ENCODE measurements at places on chromosomes 6 and 20.

DNA sequence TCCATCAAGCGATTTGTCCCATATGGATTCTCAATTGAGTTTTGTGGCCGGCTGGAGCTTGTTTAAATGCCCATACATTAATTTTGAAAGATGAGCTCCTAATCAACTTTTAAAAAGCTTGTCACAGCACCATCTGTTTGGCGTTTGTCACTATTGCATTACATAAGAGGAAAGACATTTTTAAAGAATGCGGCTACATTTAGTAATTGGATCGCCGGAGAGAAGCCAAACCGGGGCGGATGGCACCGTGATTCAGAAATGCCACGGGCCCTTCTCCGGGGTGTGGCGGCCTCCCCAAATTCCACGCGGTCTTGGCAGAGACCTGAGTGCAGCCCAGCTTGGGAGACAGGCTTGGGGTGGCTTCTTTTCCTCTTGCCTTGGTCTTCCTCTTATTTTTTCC is 67.7 kb upstream of the ZNFX1 start:
- no peak for DNase-seq

- no peak for DNase-seq
These were observed 62.4 kb downstream of the NCOA7 start for GRCh38 chr6:125853168-125853567.

DNA sequence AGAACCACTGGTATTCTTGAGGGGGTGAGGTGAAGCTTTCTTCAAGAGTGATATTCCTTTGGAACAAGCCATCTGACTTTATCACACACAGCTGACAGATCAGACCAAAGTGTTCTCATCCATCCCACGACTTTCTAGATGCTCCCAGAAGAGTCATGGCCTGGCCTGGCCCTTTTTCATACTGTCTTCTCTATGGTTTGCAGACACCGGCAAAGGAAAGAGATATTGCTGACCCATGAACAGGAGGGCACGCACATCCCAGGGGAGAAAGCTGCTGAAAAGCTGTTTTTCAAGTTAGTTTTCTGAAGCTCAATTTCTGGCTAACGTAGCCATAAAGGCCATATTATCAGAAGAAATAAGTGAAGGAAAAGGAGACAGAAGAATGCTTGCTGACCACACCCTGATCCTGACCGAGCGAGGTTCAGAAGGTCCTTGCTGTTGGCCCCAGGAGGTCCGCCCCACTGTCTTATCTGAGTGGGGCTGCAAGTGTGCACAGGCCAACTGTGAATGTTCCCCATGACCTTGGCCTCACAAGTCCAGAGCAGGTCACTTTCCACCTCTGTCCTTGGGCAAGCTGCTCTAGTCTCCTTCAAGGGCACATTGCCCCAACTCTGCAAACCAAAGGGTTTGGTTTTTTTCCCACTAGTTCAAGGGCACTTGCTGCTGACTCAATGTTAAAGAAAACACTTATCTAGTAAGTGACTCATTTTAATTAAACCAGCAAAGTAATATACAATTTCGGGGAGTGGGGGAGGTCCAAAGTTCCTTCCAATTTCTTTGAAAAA is 2.0 kb downstream of the ACSS1 start:
- DNase-seq: peak; percentile 7

DNA sequence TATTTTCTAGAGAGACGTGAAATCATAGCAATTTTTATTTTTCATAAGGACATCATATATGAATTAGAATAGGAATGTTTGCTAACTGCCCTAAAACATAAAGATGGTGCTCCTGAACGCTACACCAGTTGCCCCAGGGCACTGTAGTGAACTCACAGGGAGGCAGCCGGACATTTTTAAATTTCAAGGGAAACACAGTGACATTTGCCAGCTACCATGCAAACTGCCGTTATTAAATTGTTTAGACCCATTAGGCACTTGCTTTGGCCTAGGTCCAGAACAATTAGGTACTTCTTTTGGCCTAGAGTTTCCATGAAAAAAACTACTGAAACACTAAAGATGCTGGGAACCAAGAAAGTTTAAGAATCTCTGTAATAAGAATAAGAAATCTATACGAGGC is 24.9 kb upstream of the CFAP206 start:
- DNase-seq: no peak

- DNase-seq: no peak
These were observed 48.3 kb upstream of the SLC22A23 start for GRCh38 chr6:3504938-3505805.

- no peak for DNase-seq
These were observed 45.8 kb upstream of the NNAT start for GRCh38 chr20:37475252-37475651.

- peak; percentile 83 for DNase-seq
These were observed 48.9 kb downstream of the ATXN1 start for GRCh38 chr6:16712255-16712930.
